ENCODE measurements at places on chromosomes 11 and 22.

GRCh38 chr11:128717516-128717915 lies 23.6 kb downstream of the FLI1 start:
- DNase-seq, result no peak

- no peak for DNase-seq
Observed at GRCh38 chr11:119759324-119759723, 30.3 kb upstream of the NECTIN1 start.

- no peak for DNase-seq
Observed at GRCh38 chr11:132058211-132058772, 687.9 kb downstream of the NTM start.

DNA sequence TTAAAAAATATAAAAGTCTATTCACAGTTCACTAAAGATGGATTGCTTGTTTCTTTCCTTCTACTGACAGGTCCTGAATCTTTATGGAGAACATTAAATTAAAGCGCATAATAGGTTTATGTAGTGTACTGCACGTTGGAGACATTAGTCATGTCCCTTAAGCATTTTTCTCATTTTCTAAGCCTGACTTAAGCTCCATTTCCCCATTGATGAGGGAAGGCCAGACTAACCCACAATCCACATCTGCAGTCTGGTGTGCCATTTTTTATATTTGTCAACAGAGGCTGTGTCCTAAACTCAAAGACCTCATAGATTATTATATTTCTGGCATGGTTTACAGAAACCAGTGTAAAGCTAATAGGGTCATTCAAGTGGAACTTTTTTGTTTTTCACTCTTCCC lies 39.9 kb downstream of the CADM1 start:
- DNase-seq, result no peak

GRCh38 chr11:131428853-131429252 lies 58.4 kb downstream of the NTM start:
- no peak for DNase-seq

DNA sequence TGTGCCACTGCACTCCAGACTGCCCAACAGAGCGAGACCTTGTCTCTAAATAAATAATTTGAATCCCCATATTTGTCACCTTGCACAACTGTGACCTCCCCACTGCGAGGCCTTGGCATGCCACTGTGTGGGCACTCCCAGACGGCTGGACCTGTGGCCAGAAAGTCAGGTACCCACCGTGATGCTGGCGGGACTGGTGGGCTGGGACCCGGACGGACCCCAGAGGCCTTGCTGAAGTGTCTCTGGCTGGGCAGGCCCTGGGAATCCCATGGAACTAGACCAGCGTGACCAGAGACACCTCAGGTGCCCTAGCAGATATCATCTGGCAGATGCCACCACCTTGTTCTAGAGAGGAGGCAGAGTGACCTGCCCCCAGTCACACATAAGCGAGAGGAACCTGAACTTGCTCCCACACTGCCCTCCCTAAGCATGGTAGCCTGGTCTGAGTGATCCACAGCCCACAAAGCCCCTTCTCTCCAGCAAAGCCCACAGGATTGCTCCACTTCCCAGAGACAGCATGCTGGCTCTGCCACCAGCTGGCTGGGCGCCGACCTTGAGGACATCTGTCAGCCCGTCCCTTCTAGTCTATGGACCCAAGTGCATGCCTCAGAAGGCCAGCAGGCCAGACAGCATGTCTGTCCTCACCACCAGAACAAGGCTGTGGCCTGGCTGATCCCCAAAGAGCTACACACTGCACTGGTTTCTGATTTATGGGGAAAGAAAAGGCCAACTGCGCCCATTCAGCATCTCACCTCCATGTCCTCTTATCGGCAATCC lies 9.5 kb downstream of the MACROD1 start:
- DNase-seq, result no peak

GRCh38 chr22:44256556-44257485 lies 55.9 kb downstream of the SHISAL1 start:
- no peak for DNase-seq

DNA sequence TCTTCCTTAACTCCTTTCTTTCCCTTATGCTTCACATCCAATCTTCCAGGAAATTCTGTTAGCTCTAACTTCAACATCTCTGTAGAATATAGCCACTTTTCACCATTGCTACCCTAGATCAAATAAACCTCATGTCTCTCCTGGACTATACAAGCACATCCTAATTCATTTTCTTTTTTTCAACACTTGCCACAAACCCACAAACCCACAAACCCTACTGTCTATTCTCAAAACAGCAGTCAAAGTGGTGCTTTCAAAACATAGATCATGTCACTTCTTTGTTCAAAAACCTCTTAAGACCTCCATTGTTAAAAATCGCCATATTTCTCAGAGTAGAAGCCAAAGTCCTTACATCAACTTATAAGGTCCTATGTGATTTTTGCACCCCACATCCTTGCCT lies 94.3 kb downstream of the PIWIL4 start:
- DNase-seq, result no peak

GRCh38 chr22:24594569-24595120 lies 1.8 kb upstream of the LRRC75B start:
- no peak for DNase-seq

GRCh38 chr11:114399490-114400215 lies 658 bp downstream of the C11orf71 start:
- DNase-seq, result no peak

DNA sequence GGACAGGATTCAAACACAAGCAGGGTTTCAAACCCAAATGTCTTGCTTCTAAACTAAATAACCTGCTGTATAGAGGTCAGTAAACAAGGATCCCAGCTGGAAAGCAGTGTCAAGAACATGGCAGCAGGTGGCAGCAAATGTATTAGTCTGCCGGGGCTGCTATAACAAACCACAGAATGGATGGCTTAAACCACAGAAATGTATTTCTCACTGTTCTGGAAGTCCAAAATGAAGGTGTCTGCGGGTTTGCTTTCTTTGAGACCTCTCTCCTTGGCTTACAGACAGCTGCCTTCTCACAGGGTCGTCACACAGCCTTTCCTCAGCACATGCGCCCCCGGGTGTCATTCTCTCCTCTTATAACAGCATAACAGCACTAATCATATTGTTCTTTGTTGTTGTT lies 65.1 kb upstream of the LRRC55 start:
- no peak for DNase-seq

DNA sequence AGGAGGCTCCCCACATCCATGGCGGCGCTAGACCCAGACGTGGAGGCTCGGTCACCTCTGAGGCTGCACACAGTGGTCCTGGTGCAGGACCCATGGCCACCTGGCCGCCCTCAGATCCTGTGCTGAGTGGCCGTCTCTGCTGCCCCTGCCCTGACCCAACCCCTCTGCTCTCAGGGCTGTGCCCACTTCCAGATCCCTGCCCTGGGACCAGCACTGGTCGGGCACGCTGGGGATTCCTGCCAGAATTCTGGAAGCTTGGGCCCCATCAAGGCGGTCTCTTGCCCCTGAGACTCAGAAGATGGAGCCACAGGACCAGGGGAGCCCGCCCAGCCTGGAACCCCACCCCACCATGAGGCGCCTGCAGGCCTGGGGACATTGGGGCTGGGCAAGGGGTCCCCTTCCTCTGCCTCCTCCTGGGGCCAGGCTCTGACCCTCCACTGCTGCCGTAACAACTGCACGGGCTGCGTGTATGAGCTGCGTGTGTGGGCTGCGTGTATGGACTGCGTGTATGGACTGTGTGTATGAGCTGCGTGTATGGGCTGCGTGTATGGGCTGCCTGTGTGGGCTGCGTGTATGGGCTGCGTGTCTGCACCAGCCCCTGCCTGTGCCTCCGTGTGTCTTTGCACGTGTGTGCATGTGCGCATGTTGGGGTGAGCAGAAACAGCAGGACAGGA lies 48.7 kb downstream of the IGLL1 start:
- no peak for DNase-seq

DNA sequence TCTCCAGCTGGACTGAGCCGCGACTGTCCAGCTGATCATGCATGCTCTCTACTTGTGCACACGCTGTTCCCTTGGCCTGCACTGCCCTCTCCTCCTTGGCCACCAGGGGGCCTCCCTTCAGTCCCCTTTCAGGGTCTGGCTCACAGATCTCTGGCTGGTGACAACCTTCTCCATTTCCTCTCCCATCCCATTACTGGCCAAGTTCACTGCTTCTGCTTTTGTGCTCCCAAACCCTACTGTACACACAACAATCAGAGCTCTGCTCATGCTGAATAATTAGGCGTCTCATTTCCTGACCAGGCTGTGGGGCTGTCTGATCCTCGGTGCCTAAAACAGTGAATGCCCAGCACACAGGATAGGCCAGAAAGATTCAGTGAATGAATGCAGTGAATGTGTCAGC lies 224.0 kb upstream of the NARS2 start:
- DNase-seq, result no peak

- DNase-seq, result no peak
Observed at GRCh38 chr22:50568626-50569025, 5.9 kb upstream of the SYCE3 start.

DNA sequence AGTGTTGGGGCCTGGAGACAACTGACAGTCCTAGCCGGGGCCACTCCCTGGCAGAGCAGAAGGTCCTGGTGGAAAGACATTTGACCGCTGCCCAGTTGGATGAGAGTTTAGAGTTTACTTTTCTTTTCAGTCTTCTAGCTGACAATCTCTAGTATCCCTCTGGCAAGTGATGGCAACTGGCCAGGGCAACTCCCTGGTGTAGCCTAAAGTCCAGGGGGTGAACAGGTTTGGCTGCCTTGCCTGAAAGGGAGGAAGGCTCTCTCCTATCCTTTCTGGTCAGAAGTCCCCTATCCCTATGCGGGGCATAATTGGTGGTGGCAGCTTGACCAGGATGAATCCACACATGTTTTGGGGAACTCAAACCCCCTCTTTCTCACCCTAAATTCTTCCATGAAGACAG lies 16.8 kb upstream of the MSANTD2 start:
- no peak for DNase-seq

- no peak for DNase-seq
Observed at GRCh38 chr11:844693-845644, 2.3 kb downstream of the TSPAN4 start.

DNA sequence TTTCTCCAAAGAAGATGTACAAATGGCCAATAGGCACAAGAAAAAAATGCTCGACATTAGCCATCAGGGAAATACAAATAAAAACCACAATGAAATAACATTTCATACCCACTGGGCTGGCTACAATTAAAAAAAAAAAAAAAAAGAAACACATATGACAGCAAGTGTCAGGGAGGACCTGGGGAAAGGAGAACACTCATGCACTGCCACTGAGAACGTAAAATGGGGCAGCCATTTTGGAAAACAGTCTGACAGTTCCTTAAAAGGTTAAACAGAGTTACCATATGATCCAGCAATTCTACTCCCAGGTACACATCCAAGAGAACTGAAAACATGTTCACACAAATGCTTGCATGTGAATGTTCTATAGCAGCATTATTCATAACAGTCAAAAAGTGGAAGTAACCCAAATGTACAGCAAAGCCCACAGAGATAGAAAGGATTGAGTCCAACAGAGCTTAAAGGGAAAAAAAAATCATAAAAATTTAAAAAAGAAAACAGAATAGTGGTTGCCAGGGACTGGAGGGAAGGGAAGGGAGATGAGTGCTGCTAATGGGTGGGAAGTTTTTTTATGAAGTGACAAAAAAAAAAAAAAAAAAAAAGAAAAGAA lies 48.4 kb upstream of the CYP2D6 start:
- DNase-seq, result no peak

GRCh38 chr11:2251138-2251537 lies 19.2 kb downstream of the ASCL2 start:
- no peak for DNase-seq

DNA sequence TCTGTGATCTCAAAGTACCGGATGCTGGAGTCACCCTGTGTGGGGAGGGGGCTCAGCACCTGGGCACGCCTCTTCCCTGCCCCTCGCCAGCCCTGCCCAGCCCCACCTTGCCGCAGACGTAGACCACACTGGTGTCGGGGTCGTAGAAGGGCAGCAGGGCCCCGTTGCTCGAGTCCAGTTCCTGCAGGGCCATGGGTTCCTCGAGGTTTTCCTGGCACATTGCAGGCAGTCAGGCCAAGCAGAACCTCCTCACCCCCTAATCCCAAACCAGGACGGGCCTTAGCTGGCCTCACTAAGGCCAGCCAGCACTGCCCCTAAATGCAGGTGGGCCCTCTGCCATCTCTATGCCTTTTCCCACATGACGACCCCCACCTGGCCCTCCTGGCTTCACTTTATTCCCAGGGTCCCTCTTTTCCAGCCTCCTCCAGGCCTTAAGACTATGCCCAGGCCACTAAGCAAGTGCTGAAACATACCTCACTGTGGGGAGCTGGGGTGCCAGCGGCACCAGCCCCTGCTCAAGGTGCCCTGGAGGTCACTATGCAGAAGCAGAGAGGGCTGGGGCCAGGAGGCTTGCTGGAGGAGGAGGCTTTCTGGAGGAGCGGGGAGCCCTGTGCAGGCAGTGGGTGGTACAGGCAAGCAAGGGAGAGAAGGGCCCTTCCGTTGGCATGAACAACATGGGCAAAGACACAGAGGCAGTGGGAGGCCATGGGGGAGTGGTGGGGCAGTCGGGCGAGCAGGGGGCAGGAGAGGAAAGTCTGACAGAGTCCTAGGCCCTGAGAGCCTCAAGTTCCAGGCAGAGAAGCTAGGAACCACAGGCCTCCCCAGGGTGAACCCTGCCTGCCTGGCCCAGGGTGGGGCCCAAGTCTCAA lies 2.8 kb downstream of the CORO1B start:
- DNase-seq, result no peak

- DNase-seq, result no peak
Observed at GRCh38 chr22:34997633-34998299, 68.2 kb upstream of the ISX start.

- no peak for DNase-seq
Observed at GRCh38 chr22:33477120-33478111, 419.2 kb upstream of the SYN3 start.

All from esophagus squamous epithelium (tissue), 5 donors.